ENCODE measurements at places on chromosomes 6 and 20. TPM values are rescaled to one million over a fixed set of nuclear protein-coding genes. Genes with fewer than 3 reads are reported as not detected.

POPDC3 gene
- 13.7 TPM for total RNA-seq

DCDC2 gene
- total RNA-seq, result not detected

PREP gene
- total RNA-seq, result 30.0 TPM

GPX5 gene
- total RNA-seq, result not detected
